ENCODE measurements at places on chromosomes 4 and X. TPM values are rescaled to one million over a fixed set of nuclear protein-coding genes. Genes with fewer than 3 reads are reported as not detected.

The CXorf51B gene
- total RNA-seq = not detected

The TMEM31 gene
- not detected for total RNA-seq

The PASD1 gene
- total RNA-seq = not detected

The SYTL4 gene
- total RNA-seq = 3.2 TPM

The NXF2B gene
- total RNA-seq = not detected

The USP17L11 gene
- total RNA-seq = not detected

The SMR3A gene
- not detected for total RNA-seq

The SYNPO2 gene
- 5.6 TPM for total RNA-seq

The ZNF718 gene
- 2.2 TPM for total RNA-seq

The IRF2 gene
- 16.9 TPM for total RNA-seq

The IGFBP7 gene
- total RNA-seq = 92.0 TPM

The MAGEA9B gene
- not detected for total RNA-seq

The TRO gene
- total RNA-seq = 15.0 TPM

The RTL9 gene
- total RNA-seq = not detected

The OCIAD1 gene
- 58.6 TPM for total RNA-seq

The ART3 gene
- 4.6 TPM for total RNA-seq

The GAGE12G gene
- not detected for total RNA-seq

The MAGEB17 gene
- 2.2 TPM for total RNA-seq

The TLR1 gene
- 5.1 TPM for total RNA-seq

The C4orf54 gene
- total RNA-seq = not detected

The CISD2 gene
- total RNA-seq = 13.4 TPM

The EDNRA gene
- 0.54 TPM for total RNA-seq

The AGA gene
- 13.0 TPM for total RNA-seq

The AP1S2 gene
- 5.2 TPM for total RNA-seq

The AVPR2 gene
- total RNA-seq = 0.34 TPM

The SAGE1 gene
- not detected for total RNA-seq

The RRH gene
- 0.18 TPM for total RNA-seq

The THAP6 gene
- 10.0 TPM for total RNA-seq

The NAP1L3 gene
- total RNA-seq = 0.28 TPM

The SLC7A11 gene
- 1.7 TPM for total RNA-seq

The XAGE3 gene
- not detected for total RNA-seq

The ZNF141 gene
- total RNA-seq = 8.4 TPM

The ARR3 gene
- total RNA-seq = not detected

The UGT2A1 gene
- total RNA-seq = not detected

The PTPN13 gene
- total RNA-seq = 6.9 TPM

The GPC3 gene
- total RNA-seq = 2.4 TPM

The MAGEA6 gene
- total RNA-seq = not detected

The CBR4 gene
- total RNA-seq = 11.2 TPM
